ENCODE measurements at places on chromosomes 4 and X.

DNA sequence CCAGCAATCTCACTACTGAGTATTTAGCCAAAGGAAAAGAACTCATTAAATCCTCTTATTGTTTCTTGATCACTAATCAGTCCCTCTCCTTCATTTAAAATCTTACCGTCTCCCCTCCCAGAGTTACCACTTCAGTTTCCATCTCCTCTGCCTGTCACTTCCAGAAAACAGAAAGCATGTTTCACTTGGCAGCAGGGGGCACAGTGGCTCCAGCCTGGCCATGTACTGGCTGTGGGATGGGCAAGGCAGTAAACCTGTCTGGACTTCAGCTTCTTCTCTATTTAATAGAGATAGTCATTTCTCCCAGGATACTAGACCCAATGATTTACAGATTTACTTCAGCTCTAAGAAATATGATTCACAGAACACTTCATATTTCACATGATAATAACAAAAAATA lies 63.2 kb downstream of the CD40LG start:
- DNase-seq = no peak

DNA sequence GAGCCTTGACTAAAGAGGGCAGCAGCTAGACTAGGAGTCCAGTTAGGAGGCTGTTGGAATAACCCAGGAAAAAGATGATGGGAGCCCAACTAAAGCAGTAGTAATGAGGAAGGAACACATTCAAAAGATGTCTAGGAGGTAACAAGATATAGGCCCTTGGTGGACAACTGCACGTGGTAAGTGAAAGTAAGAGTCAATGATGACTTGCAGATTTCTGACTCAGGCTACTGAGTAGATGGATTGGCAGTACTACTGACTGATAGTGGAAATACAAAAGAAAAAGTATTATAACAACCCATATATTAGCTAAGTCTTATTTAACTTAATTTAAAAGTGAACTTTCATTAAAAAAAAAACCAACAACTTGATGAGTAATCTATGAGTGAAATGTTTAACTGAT lies 74.0 kb downstream of the PAK3 start:
- DNase-seq = no peak

DNA sequence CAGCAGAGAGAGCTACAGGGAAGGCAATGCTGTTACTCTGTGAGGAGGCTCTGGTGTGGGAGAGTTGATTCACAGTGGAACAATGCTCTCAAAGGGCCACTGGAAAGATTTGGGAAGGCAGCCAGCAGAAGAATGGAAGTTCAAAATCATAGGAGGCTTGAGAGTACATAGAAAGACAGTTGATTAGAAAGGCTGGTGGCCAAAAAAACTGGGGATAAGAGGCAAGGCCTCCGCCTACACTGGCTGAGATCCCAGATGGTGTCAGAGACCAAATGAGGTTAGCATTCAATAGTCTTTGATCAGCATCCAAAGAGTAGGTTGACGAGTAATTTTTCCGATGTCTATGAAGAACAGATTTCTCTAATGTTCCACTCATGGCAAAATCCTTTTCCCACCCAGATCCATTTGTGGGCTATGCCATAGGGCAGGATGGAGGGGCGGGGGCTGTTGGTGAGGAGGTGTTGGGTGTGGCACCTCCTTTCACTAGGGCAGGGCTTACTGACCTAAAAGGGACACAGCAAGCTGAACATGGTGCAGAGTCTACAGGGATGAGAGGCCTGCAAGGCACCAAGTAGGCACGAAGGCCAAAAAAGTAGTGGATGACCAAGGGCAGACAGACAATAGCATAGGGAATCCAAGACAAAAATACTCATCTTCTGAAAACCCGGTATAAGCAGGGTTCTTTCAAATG lies 15.1 kb downstream of the TEC start:
- no peak for DNase-seq

- no peak for DNase-seq
Measured at GRCh38 chr4:90183254-90183653, 56.1 kb downstream of the CCSER1 start.

DNA sequence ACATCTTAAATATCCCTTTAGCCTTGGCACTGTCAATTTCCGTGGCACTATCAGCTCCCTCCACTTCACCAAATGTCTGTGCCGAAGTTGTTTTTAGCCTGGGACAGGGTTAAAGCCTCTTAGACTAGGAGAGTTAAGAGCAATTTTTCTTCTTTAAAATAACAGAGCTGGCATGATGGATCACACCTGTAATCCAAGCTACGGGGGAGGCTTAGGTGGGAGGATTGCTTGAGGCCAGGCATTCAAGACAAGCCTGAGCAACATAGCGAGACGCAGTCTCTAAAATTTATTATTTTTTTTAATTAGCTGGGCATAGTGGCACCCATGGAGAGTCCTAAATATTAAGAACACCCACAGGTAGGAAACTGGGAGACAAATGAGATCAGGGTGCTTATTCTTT lies 209.8 kb upstream of the MAGEB18 start:
- DNase-seq = no peak

DNA sequence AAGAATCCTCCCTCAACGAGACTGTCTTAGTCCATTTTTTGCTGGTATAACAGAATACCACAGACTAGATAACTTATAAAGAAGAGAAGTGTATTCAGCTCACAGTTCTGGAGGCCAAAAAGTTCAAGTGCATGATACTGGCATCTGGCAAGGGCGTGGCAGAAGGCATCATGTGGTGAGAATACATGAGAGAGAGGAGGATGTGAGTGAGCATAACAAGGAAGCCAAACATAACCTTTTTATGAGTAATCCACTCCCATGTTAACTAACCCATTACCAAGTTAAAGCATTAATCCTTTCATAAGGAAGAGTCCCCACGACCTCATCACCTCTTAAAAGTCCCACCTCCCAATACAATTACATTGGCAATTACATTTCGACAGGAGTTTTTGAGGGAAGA lies 504.6 kb downstream of the IQCM start:
- DNase-seq = no peak

- DNase-seq = no peak
Measured at GRCh38 chrX:47828984-47829383, 7.7 kb upstream of the ZNF81 start.

DNA sequence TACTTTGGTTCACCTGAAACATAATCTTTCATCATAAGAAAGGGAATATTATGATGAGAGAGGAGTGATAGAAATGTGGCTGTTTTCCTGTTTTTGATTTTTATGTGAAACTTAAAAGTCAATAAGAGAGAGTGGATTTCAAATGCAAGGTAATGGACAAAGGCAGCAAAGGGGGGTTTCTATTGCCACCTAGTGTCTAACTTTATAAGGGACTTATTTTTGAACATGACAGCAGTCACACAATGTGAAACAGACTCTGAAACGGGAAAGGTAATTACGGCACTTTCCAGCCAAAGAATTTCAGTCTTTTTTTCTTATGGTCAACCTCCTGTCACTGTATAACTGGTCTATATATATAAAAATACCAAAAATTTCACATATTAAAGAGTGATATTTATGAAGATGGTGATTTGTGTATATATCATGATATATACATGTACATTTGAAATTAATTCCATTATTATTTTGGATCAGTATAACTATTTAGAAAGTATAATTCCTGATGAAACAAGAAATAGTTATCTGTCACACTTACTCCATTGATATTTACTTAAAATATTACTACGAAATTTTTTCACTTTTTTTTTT lies 127.1 kb downstream of the FBXO8 start:
- no peak for DNase-seq

- DNase-seq = no peak
Measured at GRCh38 chr4:153502584-153502983, 36.4 kb downstream of the TMEM131L start.

- DNase-seq = no peak
Measured at GRCh38 chr4:113684534-113685091, 76.9 kb downstream of the CAMK2D start.

DNA sequence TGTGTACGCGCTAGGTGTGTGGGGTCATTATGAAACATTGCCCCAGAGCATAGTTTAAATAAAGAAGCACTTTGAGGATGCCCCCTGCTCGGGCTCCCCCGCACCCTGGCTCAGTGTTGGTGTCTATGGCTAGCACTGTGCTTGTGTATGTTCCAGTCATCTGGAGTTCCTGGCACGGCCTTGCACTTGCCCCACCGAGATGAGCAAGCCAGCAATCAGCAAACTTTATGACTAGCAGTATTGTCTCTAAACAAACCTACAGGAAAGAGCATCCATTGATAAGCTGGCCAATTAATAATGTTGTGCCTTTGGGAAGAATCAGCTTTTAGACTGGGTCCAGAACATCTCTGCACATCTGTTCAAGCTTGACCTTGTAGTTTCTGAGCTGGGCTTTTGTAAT lies 707 bp upstream of the SHROOM4 start:
- no peak for DNase-seq

GRCh38 chr4:155713911-155714310 lies 44.9 kb upstream of the GUCY1B1 start:
- DNase-seq = no peak
